ENCODE measurements at places on chromosomes 4 and X.

DNA sequence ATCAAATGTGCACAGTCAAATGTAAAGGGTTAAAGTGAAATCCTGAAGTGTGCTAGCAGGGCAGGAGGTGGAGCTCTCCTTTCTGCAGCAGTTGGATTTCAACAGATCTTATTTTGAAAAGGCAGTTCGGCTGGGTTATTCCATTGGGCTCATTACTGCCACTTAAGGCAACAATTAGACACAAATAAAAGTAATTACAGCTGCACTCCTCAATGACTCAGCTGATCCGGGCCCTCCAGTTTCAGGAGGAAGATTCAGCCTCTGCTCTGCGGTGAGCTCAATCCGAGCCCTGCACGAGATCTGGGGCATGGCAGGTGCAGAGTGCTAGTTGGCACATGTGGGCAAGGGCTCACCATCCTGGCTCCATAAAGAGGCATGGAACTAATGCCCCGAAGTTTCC is 85.4 kb downstream of the PHKA2 start:
- DNase-seq = no peak
- H3K36me3 ChIP-seq = no peaks in the 10 kb centered on the region
- no peaks in the 10 kb centered on the region for H3K4me1 ChIP-seq
- H3K4me3 ChIP-seq = no peak overlapping the region
- no peak overlapping the region for H3K27ac ChIP-seq

DNA sequence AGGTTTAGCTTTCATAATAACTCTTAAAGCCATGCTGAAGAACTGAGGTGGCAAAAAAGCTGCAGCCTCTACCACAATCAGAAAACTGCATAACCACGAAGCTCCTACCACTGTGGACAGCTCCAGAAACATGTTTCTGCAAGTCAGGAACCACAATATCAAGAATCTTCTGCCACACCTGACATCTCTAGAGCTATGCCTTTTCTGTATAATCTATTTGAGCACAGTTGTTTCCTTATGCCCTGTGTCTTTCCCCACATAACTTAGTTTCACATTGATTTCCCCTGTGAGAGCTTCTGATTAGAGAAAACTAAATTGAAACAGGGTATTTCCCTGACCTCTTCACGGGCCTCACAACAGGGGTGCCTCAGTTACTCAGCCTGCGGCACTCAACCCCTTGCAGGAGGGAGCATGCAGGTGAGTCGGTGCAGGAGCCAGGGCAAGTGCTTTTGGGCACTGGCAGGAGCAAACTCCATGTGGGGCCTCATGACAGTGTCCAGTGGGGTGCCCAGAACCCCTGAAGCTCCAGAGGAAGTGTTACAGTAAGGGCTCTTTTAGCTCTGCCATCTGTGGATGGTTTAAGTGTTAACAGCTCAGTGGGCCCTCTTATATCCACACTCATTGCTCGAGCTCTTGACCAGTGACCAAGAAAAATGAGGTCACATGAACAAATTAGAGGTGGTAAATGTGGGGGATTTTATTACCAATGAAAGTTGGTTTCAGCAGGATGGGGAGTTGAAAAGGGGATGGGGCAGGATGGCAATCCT is 132.8 kb upstream of the BMP3 start:
- H3K36me3 ChIP-seq = no peaks in the 10 kb centered on the region
- H3K27ac ChIP-seq = no peak overlapping the region
- no peaks in the 10 kb centered on the region for H3K27me3 ChIP-seq
- no peaks in the 10 kb centered on the region for H3K4me1 ChIP-seq
- no peak for DNase-seq

- no peak overlapping the region for H3K4me3 ChIP-seq
- no peak for DNase-seq
- no peak overlapping the region for H3K27ac ChIP-seq
- no peaks in the 10 kb centered on the region for H3K36me3 ChIP-seq
Observed at GRCh38 chr4:184000457-184001396, 95.6 kb downstream of the STOX2 start.

DNA sequence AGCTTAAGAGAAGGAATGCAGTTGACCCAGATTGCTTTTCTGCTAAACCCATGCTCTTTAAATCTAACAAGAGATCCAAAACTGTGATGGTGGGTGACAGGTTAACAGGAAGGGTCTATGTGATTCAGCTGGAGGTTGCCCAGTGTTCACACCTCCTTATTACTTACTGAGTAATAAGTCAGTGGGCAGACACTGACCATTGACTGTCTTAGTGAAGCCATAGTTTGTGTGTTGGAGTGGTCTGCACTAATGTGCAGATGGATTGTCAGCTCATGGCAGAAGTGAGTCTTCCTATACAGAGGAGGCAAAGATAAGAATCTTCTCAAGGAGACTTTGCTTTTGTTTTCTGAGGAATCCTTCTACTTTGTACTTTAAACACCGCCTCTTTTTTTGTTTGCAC is 15.2 kb upstream of the RUFY3 start:
- H3K4me1 ChIP-seq = peaks cover 11% of the 10 kb centered on the region
- peak overlapping the region; percentile 94 for H3K27ac ChIP-seq
- DNase-seq = no peak
- H3K27me3 ChIP-seq = no peaks in the 10 kb centered on the region
- no peaks in the 10 kb centered on the region for H3K36me3 ChIP-seq

DNA sequence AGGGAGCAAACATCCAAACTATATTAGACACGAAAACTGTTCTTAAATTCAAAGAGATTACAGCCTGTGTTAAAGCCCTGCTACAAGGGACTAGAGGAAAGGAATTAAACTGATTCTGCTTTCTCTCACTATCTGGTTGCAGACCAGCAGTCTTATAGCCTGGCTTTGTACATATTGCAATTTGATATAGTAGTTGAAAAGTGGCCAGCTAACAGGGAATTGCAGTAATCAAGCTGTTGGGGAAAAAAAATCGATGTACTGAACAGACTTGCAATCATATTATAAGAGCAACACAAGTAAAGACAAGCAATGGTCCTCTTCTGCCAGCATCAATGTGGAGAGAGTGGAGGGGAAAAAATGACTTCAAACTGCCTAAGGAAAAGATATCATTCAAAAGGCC is 364.4 kb upstream of the EPHA5 start:
- no peaks in the 10 kb centered on the region for H3K27me3 ChIP-seq
- no peaks in the 10 kb centered on the region for H3K36me3 ChIP-seq
- no peak for DNase-seq
- no peak overlapping the region for H3K27ac ChIP-seq
- H3K4me1 ChIP-seq = no peaks in the 10 kb centered on the region
- no peak overlapping the region for H3K4me3 ChIP-seq

DNA sequence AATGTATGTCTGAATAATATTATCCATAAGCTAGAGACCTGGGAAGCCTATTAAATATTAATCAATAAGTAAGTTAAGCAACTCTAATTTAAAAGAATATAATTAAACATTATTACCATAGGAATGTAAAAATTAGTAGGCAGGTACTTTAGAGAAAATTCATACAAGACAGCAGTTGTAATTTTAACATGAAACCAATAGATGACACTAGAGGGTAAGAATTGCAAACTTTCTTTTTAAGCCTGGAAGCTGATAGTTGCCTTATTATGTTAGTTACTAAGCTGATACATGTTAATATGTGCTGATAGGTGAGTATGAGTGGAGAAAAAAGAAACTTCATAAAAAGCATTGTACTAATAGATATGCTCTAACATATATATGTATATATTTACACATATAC is 1157.4 kb downstream of the FAM133A start:
- H3K27ac ChIP-seq = no peak overlapping the region
- peaks cover 3% of the 10 kb centered on the region for H3K4me1 ChIP-seq
- H3K4me3 ChIP-seq = no peak overlapping the region
- DNase-seq = peak; percentile 23
- H3K36me3 ChIP-seq = no peaks in the 10 kb centered on the region

- H3K27ac ChIP-seq = no peak overlapping the region
- H3K4me3 ChIP-seq = no peak overlapping the region
- no peaks in the 10 kb centered on the region for H3K36me3 ChIP-seq
- peak; percentile 50 for DNase-seq
- H3K4me1 ChIP-seq = no peaks in the 10 kb centered on the region
- H3K27me3 ChIP-seq = no peaks in the 10 kb centered on the region
Observed at GRCh38 chrX:134484039-134484438, 24.1 kb downstream of the HPRT1 start.

All from hepatocyte (in vitro differentiated cells).